SW480 (cell line): ENCODE measurements at places on chromosomes 11 and 22.

DNA sequence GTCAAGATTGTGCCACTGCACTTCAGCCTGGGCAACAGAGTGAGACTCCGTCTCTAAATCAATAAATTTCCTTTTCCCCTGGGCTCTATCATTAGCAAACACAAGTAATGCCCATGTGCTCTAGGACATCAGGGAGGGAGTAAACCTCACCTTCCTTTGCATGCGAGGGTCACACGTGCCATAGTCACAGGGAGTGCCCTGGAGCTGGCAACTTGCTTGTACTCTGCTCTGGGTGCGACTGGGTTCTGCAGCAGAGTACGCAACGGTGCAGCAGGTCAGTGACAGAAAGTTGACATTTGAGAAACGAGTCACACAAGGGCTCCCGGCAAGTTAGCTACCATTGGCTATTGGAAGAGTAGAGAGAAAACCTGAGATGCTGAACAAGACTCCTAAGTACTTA, 32.6 kb upstream of the CHKA start:
- no peak for DNase-seq

DNA sequence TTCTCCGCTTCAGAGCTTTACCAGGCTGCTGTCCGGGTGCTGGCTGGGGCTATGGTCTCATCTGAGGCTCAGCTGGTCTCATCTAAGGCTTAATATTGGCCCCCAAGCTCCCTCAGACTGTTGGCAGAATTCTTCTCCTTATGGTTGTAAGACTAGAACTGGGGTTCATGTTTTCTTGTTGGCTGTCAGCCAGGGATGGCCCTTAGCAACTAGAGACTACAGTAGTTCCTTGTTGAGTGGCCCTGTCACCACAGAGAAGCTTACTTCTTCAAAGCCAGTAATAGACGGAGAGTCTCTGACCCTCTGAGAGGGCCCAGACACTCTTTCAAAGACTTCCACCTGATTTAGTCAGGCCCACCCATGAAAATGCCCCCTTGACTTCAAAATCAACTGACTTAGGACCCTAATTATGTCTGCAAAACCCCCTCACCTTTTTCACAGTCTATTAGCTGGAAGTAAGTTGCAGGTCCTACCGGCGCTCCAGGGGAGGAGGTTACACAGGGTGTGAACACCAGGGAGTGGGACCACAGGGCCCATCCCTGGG, 24.2 kb upstream of the TREH start:
- no peak for DNase-seq

DNA sequence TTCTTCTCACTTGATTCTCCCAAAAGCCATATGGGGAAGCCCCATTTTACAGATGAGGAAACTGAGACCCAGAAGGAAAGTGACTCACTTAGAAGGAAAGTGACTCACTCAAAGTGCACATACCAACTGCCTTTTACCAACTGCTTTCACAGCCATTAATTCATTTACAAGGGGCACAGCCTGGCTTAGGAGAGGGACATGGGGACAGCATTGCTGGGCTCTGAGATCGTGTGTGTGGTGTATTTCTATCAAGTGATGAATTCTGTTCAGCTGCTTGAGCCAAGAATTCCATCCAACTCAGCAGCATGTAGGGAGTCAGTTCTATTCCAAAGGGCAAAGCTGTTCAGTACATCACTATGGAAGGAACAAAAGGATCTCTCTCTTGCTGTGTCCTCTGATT, 23.5 kb upstream of the PAK1 start:
- peak; percentile 20 for DNase-seq

GRCh38 chr11:65778901-65779668, 1.7 kb downstream of the AP5B1 start:
- DNase-seq, result no peak

DNA sequence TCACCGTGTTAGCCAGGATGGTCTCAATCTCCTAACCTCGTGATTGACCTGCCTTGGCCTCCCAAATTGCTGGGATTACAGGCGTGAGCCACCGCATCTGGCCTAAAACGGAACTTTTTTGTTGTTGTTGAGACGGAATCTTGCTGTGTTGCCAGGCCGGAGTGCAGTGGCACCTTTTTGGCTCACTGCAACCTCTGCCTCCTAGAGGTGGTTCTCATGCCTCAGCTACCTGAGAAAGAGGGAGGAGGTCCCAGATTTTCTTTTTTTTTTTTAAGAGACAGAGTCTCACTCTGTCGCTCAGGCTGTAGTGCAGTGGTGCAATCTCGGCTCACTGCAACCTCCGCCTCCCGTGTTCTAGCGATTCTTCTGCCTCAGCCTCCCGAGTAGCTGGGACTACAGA, 7.9 kb upstream of the MCHR1 start:
- DNase-seq, result no peak

- no peak for DNase-seq
Observed at GRCh38 chr11:117929916-117930570, 841 bp upstream of the TMPRSS13 start.

DNA sequence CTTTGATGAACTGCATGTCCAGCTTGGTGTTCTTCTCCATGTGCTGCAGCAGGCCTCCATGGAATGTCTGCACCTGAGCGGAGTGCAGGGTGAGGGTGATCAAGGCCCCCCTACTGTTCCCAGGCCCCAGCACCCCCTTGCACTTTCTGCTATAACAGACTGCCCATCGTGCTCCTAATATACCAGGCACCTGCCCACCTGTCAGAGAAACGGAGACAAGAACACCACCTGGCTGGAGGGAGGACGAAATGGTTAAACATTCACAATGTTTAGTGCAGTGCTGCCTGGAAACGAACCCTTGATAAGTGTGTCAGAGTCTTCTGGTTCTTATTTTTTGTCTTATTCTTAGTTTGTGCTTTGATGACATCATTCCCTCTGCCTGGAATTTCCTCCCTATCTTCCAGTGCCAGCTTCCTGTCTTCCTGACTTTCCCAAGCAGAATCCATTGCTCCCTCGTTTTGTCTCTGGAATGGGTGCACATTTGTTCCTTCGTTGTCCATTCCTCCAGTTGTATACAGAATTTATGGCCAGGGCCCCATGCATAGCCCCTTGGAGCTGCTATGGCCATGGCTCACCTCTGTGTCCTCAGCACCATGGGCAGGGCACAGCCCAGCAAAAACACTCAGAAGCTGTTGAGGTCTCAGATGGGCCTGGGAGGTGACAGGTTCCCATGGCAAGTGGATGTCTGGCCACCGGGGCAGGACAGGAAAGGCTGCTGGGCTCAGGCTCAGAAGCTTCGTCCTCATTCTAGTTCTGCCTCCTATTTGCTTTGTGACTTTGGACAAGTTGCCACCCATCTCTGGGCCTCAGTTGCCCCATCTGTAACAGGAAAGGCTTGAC, 11.9 kb downstream of the BAIAP2L2 start:
- no peak for DNase-seq
